Endothelial cell (in vitro differentiated cells): ENCODE measurements at places on chromosomes 5 and 9. TPM values are rescaled to one million over a fixed set of nuclear protein-coding genes. Genes with fewer than 3 reads are reported as not detected.

MORN5 gene
- 0.64 TPM for total RNA-seq

DNA sequence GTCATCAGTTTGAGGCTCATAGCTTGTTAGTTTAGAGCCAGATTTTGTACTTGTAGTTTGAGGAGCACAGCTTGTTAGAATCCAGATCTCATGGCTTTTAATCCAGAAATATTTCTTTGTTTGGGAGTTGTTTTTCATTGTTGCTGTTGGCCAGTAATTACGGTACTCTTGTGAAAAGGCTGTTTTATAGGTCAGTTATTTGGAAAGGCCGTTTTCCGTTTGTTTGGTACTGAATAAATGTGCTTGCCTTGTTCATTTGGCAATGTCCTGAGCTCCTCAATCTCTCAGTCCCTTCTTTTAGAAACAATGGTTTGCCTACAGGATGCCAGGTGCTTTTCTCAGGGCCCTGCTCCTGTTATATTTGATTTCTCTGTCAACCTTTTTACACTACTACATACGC lies 4.5 kb upstream of the MOB3B start:
- H3K36me3 ChIP-seq, result no peaks in the 10 kb centered on the region
- H3K27ac ChIP-seq, result no peak overlapping the region
- peaks cover 16% of the 10 kb centered on the region for H3K4me1 ChIP-seq
- no peak for DNase-seq
- H3K4me3 ChIP-seq, result no peak overlapping the region
- H3K27me3 ChIP-seq, result no peaks in the 10 kb centered on the region

OTULINL gene
- 5.8 TPM for total RNA-seq

DNA sequence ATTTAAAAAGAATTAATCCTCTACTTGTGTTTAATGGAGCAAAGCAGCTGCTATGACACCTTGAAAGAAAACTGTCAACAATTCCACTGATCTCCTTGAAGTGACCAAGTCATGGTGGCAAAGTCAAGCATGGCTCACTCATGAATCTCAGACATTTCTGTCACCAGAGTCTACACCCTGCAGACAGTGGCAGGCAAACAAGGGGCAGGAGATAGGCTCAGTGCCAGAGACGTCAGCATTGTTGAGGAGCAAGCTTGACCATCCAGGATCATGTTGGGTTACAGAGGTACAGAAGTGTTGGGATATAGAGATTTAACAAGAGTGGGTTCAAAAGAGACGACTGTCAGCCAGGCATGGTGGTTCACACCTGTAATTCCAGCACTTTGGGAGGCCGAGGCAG lies 16.1 kb upstream of the VPS13A start:
- no peak for DNase-seq
- no peaks in the 10 kb centered on the region for H3K36me3 ChIP-seq
- H3K27me3 ChIP-seq, result no peaks in the 10 kb centered on the region

GRCh38 chr9:116859763-116860162 lies 172.7 kb downstream of the TRIM32 start:
- H3K27me3 ChIP-seq, result peaks cover 4% of the 10 kb centered on the region
- no peak overlapping the region for H3K4me3 ChIP-seq
- peaks cover 3% of the 10 kb centered on the region for H3K36me3 ChIP-seq
- no peak overlapping the region for H3K27ac ChIP-seq
- no peak for DNase-seq

DNA sequence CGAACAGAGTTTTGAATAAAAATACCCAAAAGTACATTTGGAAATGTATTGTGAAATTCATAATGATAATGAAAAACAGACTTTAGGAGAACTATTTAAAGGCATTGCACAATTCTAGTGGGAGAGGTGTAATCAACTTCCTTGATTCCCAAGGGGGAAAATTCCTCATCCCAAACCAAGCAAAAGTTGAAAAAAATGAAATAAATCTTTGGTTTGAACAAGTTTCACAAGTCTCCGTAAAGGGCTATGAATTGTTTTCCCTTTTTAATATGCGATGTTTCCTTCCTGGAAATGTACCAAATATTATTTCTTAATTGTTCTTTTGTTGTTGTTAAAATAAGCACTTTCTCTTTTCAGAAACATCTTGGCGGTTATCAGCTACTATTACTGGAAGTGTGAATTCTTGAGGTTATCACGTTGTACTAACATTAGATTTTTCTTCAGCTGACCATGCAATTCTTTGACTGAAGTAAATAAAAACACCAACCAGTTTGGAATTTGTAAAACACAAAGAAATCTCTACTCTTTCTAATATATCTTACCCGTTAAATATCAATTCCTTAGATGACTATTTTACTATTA lies 59.3 kb downstream of the SVEP1 start:
- no peaks in the 10 kb centered on the region for H3K36me3 ChIP-seq
- H3K4me3 ChIP-seq, result no peak overlapping the region
- DNase-seq, result no peak
- no peak overlapping the region for H3K27ac ChIP-seq
